ENCODE measurements at places on chromosomes 2 and 18.

GRCh38 chr2:212854116-212854515 is 297.3 kb downstream of the IKZF2 start:
- DNase-seq, result no peak

GRCh38 chr2:25294573-25295462 is 46.9 kb downstream of the DNMT3A start:
- peak; percentile 80 for DNase-seq

DNA sequence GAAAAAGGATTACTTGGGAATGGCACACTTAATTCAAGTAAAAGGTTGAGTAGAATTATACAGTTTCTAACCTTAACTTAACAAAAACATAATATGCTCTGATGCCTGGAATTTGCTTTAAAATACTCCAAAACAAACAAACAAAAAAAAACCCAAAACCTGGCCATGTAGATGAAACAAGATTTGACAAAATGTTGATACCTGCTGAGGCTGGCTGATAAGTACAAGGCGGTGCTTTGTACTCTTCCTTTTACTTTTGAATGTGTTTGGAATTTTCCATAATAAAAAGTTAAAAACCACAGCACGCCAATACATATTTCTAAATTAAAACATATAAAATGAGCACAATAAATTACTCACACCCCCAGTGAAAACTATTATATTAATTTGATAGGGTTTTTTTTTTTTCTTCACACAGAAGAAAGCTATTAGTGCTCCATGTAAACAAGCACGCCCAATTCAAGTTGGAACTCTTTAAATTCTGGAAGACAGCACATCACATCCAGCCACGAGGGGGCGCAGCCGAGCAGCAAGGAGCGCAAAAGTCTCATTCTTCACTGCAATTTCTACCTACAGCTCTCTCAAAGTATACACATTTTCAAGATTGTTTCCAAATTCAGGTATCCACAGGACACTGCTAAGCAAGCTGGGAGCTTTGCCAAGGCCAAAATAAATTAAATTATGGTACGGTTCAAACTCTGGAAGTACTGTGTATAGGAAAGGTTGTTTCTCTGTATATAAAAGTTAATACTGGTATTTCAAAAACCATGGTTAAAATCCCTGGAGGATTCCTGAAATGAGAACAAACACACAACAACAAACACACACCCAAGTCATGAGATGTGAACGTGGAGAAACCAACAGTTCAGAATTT is 7.5 kb downstream of the SERTAD2 start:
- DNase-seq, result peak; percentile 93

DNA sequence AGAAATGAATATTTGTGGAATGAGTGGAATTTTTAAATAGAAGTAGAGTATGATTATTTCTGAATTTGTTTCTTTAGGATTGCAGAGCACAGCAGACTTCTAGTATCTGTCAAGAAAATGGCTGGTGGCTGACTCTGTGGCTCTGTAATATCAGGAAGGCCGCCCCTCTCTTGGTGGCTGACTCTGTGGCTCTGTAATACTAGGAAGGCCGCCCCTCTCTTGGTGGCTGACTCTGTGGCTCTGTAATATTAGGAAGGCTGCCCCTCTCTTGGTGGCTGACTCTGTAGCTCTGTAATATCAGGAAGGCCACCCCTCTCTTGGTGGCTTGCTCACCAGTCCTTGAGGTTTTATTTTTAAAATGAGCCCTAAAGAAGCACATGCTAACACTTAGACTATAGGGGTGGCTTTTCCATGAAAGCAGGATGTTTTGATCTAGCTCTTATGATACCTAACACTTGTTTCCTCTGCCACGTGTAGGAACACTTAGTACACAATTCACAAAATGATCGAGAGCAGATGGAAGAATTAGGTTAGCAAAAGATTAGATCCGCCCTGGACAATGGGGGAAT is 85.1 kb upstream of the TTC39C start:
- DNase-seq, result no peak

DNA sequence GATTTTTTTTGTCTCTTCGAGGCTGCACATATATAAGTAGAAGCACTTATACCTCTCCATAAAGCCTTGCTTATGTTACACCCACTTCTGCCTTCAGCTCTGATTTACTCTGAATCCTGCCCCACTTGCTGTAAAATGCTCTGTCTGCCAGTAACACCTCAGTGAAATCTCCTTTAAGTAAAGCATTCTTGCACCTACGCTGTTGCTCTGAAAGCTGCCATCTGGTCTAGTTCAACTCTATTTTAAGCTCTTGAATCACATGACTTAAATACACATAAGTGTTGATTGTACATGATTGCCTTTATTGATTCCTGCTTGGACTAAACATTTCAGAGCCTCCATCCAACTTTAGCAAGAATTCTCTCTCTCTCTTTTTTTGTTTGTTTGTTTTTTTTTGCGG is 609.0 kb upstream of the CELF4 start:
- DNase-seq, result no peak

- no peak for DNase-seq
These were observed 140.1 kb downstream of the PTGR3 start for GRCh38 chr18:75068682-75069435.

DNA sequence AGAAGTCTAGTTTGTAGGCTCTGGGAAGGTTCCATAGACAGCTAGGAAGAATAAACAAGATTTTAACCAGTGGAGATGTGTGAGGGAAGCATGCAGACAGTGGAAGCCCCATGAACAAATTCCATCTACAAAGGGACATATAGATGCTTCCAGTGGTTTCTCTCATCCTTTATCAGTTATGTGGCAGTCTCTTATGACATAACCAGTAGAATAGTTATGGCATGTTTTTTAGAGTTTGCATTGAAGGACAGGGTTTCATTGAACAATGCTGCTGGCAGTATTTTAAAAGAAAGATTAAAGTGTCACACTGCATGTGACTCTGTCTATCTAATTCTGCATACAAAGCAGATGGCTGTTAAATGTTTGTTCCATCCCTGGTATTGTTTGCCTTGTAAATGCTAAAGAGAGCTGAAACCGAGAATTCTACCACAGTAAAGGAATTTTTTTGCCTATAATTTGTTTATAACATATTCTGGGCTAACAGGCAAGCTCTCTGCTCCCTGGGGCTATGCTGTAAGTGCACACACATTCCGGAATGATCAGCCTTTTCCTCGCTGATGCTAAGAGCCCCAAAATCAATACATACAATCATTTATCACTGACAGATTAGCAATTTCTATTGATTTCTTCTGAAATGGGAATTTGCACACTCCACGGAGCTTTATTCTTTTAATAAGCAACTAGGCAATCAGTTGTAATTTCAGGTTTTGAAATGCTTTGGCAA is 76.8 kb upstream of the PELI1 start:
- DNase-seq, result no peak

DNA sequence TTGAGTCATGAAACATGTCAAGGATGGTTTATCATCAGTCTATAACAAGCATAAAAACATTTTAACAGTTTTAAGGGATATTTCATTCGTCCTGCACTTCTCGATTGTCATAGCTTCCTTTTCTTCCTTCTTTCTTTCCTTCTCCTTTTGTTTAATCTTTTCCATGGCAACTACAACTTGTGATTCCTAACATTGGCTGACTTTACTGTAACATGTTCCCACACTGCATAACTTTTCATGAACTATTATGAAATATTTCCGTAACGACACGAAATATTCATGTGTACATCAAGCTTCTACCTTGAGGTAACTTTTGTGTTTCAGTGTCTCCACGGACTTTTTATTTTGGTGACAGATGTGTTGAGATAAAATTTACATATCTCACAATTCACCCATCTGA is 134.4 kb downstream of the ACTR3 start:
- no peak for DNase-seq

- DNase-seq, result no peak
These were observed 153.0 kb downstream of the ZEB2 start for GRCh38 chr2:144366825-144367429.

DNA sequence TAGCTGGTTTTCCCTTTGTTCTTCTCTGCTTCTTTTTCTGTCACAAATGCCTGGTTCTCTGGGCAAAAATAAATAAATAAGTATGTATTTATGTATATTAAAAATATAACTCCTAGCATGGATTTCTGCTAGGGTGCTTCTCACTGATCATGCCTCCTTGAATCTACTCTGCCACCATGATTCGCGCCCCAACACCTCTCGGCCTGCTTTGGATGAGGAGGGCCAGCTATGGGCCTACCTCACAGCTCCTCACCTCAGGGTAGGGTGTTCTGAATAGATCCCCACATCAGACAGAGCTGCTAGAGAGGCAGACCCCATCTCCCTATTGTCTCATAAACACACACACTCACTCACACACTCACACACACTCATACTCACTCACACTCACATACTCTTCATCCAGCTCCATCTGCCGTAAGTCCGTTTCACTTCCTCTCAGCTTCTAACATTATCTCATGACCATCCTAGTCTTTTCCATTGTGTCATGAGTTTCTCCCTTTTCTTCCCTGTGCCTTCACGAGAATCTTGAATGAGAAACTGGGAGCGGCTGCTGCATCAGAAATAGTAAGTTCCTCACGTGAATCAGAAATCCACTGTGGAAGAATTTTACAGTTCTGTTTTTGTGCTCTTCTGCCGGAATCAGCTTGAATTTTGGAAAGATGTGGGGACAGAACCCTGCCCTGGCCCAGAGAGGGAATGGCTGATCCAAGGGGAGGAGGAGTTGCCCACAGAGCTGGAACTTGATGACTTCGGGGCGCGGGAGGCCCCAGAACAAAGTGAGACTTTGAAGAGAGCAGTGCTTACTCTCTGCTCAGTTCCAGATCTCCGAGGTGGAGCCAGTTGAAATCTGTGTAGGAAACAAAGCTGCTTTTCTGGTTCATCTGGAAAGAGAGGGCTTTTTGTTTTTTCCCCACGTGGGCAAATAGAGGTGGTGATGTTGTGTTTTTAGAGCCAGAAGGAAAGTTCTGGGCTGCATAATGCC is 20.9 kb downstream of the ANXA4 start:
- DNase-seq, result no peak

GRCh38 chr18:7000484-7001096 is 117.0 kb downstream of the LAMA1 start:
- DNase-seq, result no peak

DNA sequence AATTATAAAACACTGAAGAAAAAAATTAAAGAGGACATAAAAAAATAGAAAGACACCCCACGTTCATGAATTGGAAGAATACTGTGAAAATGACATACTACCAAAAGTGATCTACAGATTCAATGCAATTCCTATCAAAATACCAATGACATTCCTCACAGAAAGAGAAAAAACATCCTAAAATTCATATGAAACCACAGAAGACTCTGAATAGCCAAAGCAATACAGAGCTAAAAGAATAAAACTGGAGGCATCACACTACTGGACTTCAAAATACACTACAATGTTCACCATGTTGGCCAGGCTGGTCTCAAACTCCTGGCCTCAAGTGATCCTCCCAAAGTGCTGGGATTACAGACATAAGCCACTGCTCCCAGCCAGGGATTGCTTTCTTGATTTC is 56.3 kb downstream of the TLK1 start:
- no peak for DNase-seq

DNA sequence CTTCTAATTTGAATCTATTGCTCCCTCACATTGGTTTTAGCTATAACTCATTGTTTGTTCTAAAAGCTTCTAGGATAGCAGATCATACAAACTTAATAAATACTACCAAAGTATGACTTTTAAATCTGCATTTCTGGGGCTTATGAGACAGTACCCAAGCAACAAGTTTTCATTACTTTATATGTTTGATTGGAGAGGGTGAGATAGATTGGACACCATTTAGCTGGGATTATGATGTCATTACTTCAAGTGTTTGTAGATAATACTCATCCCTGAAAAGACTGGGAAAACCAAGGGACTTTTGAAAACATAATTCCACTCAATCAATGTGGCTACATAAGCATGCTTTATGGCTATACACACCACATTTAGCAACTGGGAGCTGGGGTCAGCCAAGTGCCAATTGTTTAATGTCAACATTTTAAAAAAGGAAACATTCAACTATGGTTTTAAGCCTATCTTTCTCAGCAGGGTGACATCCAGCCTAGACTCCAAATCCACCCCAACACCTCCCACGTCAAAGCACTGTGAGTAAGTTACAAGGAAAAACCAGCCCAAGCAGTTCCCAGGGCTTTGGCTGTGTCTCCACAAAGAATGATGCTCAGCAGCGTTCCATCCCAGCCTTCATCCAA is 119.9 kb downstream of the ETAA1 start:
- no peak for DNase-seq

GRCh38 chr2:191396794-191397193 is 151.6 kb downstream of the MYO1B start:
- DNase-seq, result no peak

DNA sequence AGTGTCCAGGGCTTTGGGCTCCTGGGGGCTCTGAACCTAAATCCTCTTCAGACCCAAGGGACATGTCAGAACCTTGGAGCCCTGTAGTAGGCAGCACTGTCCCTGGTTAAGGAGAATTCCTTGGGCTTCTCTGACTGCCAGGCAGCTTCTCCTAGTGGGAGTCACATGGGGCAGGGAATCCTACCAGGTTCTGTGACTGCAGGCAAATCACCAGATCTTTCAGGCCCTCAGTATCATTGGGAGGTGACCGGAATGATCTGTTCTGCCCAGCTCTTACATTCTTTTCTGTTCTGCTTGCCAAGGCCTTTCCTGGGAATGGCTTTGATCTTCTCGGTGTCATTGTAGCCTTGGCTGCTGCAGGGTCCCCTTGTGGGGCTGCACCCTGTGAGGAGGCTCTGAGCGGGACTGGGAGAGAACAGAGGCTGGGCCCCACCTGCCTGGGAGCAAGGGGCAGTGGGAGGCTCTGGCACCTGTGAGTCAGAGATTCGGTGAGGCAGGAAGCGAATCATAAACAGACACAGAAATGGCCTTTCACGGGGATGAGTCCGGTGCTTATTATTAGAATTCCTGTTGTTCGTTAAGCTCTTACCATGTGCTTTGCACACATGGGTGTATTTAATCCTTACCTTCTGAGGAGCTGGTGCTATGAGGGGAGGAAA is 14.1 kb downstream of the CEP68 start:
- no peak for DNase-seq

DNA sequence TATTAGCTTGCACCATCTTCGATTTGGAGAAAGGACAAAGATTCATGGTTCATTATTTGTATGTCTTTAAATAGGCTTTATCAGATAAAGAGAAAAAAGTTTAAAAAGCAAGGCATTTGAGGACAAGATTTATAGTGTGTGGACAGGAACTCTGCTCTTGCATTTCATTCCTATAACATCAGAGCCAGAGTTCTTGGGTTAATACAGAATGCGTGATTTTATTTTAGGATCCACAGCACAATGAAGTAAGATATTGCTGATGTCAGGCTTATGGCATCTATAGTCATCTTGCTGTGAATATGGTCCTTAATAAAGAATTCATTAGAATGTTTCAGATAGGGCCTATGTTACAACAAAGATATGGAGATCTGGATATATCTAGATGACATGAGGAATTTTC is 19.7 kb downstream of the RASGRP3 start:
- no peak for DNase-seq

DNA sequence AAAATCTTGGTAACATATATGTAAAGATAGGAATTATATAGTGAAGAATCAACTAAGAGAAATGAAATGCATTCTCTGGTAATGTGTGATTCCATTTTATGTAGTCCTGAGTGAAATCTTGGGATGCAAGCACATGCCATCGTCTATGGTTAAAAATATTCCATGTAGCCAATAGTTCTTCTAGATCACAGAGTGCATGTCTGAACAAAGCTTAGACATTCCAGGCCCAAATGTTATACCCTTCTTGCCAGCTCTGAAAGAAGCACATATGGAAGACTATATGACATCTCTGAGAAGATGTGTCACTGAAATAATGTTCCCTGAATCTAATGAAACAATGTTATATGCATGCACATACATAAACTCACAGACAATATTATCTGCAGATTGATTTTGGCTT is 92.3 kb upstream of the TFPI start:
- no peak for DNase-seq

Measured in stimulated activated CD4-positive, alpha-beta T cell treated with anti-CD3 and anti-CD28 coated beads, Interleukin-2, amount 100 ng/mL, for 24 hours (primary cell).